ENCODE measurements at places on chromosomes 2 and 18.

- DNase-seq, result no peak
Measured at GRCh38 chr18:3129053-3129864, 90.5 kb downstream of the MYOM1 start.

DNA sequence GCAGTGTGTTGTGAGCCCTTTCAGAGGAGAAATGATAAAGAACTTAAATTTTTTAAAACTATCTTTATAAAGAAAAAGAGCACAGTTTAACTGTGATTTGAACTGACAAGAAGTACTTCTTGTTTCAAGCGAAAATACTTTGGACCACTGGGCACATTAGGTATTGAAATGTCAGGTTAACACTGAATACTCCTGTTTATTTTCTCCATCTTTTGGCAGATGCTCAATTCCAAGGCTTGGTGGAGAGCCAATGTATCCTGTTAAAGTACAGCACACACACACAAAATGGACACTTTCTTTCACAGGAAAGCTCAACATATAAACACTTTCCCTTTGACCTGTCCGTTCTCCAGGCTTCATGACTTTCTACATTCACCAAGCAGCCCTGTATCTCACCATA is 32.6 kb upstream of the SP3 start:
- no peak for DNase-seq

- no peak for DNase-seq
Measured at GRCh38 chr2:178498137-178498536, 17.9 kb downstream of the PLEKHA3 start.

GRCh38 chr18:37449618-37450017 is 116.0 kb downstream of the CELF4 start:
- DNase-seq, result no peak

GRCh38 chr2:11738589-11739436 is 7.6 kb upstream of the LPIN1 start:
- no peak for DNase-seq

GRCh38 chr18:48791636-48792105 is 159.1 kb downstream of the SMAD7 start:
- no peak for DNase-seq

- DNase-seq, result no peak
Measured at GRCh38 chr18:45274026-45274425, 341.2 kb upstream of the SLC14A2 start.

DNA sequence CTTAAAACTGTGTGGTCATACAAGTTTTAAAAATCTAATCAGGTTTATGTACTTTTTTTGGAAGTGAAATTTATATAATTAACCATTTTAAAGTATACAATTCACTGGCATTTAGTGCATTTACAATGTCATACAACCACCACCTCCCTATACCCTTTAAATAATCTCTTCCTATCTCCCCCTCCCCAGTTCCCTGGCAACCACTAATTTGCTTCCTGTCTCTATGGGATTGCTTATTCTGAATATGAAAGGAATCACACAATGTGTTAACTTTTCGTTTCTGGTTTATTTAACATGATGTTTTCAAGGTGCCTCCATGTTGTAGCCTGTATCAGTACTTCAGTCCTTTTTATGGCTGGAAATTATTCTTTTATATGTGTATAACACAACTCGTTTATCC is 19.4 kb downstream of the CHMP3 start:
- no peak for DNase-seq

GRCh38 chr2:188345831-188346458 is 54.3 kb downstream of the GULP1 start:
- DNase-seq, result no peak

- no peak for DNase-seq
Measured at GRCh38 chr2:143719406-143719805, 590.2 kb downstream of the ARHGAP15 start.

DNA sequence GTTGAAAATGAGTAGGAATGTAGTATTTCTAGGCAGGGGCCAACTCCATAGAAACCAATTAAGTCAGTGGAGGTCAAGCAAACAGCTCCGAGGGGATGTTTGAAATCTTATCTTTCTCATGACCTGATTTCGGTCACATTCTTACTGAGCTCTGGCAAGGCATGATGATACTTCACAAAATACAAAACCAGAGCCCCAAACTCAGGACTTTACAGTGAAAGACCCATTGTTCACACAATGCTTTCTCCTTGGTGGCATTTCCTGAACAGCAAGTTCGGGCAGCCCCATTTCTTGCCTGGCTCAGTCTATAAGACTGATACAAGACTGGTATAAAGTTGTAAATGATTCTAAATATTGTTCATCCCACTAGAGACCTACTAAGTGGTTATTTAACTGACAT is 53.3 kb downstream of the LAMA1 start:
- DNase-seq, result no peak

- no peak for DNase-seq
Measured at GRCh38 chr2:85828725-85829124, 60.1 kb downstream of the ST3GAL5 start.

- DNase-seq, result no peak
Measured at GRCh38 chr2:109336296-109336695, 207.3 kb downstream of the SH3RF3 start.

GRCh38 chr2:152624805-152625204 is 92.5 kb downstream of the PRPF40A start:
- DNase-seq, result no peak

DNA sequence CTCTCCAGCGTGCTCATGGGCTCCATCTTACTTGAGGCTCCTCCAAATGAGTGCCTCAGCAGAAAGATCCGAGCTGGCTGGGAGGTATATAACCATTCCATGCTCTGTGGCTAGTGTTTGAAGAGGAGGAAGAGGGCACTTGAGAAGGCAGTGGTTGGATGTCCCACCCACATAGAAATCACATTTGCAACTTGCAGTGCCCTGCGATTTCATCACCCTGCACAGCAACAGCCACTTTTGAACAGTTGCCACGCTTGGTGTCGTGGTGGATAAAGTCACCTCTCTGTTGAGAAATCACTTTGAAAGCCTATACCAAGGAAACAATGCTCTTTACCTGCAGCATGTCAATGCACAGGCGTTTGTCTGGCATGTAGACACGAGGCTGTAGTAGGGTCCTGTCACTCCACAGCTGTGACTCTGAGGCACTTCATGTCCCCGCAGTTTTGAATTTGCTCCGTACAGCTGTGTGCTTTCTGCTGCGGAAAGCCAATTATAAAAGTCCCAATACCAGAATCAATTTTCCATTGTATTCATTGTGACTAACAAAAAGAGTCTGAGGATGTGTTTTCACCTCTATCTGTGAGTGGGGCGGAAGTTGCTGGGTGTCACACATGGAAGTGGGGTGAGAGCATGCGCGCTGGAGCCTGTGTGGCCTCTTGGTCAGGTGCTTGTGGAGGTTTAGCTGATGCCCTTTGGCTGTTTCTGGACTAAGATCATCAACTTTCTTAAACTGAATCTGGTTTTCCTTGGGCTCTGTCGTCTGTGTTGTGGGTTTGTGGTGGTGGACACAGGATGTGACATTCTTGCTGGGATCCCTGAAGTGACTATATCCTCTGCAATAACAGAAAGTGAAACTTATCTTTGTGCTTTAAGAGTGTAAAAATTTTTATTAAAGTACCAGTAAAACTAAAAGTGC is 2.8 kb downstream of the CNDP2 start:
- DNase-seq, result no peak

DNA sequence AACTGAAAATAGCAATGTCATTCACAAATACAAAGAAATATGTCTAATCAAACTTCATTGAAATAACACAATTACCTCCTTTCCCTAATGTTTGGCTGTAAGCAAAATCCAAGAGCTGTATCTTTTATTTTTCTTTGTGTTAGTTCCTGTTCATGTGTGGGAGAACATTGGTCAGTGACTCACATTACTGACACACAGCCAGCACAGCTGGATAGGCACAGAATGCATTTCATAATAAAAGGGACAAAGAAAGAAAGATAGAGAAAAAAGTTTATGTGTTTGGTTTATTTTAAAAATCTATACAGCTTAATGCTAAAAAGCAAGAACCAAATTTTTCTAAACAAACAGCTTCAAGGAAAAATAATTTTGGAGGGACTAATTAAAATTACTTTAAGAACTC is 185.6 kb upstream of the COL3A1 start:
- peak; percentile 69 for DNase-seq

All from kidney epithelial cell (primary cell).